Muscle of back (tissue), 13 donors: ENCODE measurements at places on chromosomes 4 and X.

- DNase-seq = no peak
Measured at GRCh38 chrX:37796805-37797204, 16.9 kb downstream of the CYBB start.

- no peak for DNase-seq
Measured at GRCh38 chrX:630612-631496, at the start of gene SHOX. TSS of gene SHOX (plus strand) at chrX:630791. CDS start at chrX:630898, 107 bp downstream.

DNA sequence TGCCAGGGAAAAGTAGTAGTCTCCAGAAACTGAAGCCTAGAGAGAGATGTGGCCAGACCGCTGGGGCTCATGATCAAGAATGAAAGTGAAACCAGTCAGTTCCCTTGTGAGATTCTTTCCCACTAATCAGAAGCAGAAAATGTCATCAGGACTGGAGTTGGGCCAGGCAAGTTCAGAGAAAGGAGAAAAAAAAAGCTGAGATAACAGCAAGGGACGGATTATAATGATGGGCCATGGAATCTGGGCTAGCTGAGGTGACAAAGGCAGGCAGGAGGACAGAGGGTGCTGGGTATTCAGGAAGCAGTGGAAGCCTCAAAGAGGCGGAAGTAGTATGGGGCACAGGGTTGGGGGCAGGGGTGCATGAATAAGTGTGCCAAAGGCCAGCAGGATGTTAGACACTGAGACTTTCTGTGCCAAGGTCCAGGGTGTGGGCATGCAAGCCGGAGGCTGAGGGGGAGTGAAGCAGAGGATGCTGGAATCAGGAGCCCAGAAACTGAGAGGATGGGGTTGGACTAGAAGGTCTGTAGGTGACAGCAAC lies 2.5 kb downstream of the CXorf38 start:
- DNase-seq = peak; percentile 54

DNA sequence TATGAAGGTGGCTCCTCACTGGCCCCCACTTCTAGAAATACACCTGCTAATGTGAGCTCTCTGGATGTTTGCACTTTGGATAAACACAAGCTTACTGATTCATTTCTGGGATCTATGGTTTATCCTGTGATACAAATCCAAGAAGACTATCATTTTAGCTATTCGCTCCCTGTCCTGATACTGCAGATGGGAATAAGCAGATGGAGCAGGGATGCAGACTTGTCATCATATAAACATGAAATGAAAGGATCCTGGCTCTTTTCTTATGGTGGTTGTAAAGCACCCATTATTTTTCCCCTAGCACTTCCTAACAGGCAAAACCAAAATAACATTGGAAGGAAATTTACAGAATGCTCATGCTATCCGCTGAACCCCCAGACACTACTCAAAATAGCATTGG lies 162.9 kb upstream of the NOCT start:
- DNase-seq = no peak

DNA sequence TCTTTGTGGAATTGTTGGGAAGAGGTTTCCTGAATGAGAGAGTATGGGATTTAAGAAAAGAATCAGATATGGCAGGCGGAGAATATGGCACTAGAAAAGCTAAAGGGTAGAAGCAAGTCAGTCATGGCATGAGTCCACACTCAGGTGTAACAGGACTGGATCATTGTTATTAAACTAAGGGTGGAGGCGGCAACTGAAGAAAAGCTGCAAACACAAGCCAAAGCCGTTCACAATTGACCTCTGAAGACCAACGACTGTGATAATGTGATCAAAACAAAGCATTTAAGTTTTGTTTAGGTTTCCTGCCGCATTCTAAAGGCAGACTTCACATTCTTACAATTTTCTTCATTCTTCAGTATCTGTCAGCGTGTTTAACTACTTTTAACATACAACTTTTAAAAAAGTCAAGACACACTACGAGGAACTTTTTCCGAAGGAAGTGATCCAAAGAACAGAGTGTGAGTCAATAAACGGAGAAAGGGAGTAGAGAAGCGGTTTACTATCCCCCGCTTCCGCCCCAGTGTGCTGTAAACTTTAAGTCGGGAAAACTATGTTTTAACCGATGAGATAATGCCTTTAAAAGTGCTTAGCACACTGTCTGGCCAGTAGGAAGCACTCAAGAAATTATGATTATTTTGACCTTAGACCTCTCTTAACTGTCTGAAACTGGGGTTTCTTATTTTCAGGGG lies 909 bp upstream of the SLAIN2 start:
- DNase-seq = no peak

DNA sequence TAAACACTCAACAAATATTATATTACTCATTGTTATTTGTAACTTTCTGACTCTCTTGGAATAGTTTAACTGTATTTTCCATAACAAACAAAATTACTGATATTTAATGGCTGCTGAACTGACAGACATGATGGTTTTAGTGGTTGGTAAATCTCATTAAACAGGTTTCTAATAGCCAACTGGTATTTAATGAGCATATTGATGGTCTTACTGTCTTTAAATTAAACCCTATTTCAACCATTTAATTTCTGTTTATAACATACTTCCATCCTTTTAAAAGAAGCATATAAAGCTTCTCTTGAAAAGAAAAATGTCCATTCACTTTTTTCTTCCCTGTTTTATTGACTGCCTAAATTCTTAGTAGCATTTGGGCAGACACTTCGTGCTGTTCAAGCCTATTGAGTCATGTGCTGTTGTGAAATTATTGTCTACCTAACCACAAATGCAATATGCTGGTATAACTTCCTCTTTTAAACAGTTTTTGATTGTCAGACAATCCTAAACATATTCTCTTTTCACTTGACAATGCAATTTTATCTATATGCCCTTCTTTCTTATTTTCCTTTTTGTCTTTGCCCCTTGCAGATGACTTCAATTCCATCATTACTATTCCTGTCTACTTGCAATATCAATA lies 163.9 kb upstream of the SLC7A11 start:
- no peak for DNase-seq

DNA sequence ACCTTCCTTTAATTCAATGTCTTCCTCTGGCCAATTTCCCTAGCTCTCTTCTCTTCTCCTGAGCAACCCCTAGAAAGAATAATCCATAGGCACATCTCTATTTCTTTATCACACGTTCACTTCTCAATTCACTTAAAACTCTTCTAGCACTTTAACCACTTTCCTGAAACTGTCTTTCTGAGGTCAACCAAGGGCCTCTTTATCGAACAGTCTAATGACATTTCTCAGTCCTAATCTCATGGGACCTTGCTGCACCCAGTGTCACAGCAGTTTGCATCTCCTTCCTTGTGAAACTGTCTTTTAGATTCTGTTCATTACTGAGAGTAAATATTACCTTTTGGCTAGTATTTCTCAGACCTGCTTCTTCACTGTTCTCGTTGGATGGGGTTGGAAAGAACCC lies 285.3 kb upstream of the RASGEF1B start:
- DNase-seq = no peak

DNA sequence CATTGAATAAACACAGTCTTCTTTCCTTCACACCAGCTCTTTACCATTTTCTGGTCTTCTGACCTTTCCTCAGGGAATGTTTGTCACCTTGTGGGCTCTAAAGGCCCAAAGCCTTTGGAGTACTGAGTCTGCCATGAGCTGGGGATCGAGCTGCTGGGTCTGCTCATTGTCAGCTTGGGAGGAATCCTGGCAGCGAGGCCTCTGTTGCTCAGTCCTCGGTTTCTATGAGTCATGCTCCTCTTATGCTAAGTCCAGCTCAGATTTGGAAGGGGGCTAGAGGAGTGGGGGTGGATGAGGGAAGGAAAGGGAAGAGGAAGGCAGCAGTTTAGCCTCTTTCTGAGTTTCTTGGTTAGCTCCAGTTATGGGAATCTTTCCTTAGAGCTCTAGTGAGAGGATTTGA lies 31.1 kb downstream of the NHSL2 start:
- DNase-seq = peak; percentile 81

- peak; percentile 18 for DNase-seq
Measured at GRCh38 chr4:122960611-122961000, 38.2 kb upstream of the NUDT6 start.

GRCh38 chrX:29318012-29318411 lies 730.8 kb downstream of the IL1RAPL1 start:
- peak; percentile 45 for DNase-seq

GRCh38 chrX:120125444-120125843 lies 9.7 kb upstream of the RHOXF1 start:
- DNase-seq = no peak

GRCh38 chr4:46442963-46443362 lies 53.0 kb upstream of the GABRA2 start:
- no peak for DNase-seq

DNA sequence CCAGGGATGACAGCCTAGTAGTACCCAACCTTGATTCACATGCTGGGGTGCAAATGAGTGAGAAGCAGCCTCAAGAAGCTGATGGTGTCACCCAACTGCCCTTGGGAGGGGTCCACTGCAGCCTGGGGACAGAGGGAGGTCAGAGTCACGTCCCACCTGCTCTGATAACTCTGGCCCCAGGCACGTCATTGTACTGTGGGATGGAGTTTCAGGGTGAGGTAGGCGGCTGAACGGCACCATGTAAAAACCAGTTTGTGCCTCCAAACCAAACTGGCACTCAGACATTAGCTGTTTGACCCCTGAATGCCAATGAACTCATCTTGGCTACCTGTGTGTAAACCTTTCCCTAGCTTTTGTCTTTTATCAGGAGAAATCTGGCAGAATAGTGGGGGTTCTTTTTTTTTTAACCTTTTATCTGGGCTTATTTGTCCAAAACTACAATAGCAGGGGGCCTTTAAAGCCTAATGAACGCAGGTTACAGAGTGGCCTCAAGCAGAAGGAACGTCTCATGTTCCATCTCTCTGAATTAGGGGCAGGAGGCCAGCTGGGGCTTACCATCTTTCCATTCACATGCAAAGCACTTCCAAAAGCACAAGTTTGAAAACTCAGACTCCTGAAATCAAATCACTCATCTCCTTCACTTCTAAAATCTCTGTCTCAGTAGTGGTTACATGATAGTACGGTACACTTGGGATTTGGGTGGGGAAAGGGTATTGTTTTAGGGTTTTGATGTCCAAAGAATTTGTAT lies 89.4 kb downstream of the IRF2 start:
- DNase-seq = no peak

DNA sequence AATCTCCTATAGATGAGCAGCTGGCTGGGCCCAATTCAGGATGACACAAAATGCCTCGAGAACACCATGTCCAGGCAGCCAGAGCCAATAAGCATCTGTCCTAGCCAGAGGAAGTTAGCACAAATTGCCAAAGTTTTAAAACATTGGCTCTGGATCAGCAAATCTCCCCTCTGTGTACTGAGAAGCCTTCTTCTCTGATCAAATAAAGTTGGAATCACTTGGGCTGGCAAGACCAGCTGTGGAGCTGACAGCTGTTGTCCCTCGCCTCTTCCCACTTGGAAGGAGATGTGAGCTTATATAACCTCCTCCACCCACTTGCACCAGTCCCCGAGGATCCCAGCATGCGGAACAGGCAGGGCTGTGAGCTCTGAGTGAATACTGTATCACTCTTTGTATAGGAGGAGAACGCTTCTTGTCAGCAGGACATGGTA lies 183.9 kb downstream of the OPHN1 start:
- peak; percentile 49 for DNase-seq

- DNase-seq = peak; percentile 31
Measured at GRCh38 chr4:78953769-78954666, 14.8 kb upstream of the PAQR3 start.

DNA sequence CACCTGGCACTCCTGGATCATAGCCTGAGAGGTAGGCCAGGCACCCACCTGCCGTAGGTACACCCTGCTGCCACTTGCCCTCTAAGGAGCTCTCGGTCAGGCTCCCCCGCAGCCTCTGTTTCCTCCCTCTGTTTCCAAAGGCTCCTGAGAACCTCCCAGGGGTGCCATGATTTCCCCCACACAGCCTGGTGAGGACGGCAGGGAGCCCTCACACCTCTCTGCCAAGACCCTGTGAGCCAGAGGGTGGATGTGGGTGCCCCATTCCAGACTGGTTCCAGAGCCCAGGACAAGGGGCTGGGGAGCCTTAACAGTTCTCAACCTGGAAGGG lies 1.6 kb upstream of the ABLIM2 start:
- DNase-seq = no peak

GRCh38 chr4:151432654-151433053 lies 23.7 kb downstream of the FHIP1A start:
- DNase-seq = no peak

DNA sequence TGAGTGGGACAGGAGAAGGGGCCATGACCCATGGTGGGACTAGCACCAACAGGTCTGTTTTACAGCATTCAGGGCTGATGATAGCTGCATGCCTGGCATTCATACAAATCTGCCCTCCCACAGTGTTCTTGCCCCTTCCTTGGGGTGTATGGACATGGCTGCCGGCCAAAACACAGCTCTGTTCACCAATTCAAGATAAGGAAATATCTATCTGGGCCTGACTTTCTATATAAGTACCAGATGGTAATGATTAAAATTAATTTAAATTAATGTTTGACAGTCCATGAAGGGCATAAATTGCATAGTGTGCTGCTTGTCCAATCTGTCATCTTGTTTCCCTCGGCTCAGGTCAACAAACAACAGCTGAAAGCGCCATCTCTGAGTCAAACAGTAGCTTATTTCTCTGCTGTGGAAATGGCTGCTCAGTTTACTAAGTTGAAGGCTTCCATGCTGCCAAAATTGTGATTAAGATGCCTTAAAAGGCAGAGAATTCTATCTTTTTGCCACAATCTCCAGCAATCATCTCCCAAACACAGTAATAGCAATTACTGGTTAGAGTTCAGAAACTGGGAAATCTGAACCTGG lies 67.0 kb upstream of the TSPAN7 start:
- DNase-seq = no peak

- DNase-seq = peak; percentile 69
Measured at GRCh38 chr4:11155208-11155867, 273.4 kb downstream of the HS3ST1 start.

DNA sequence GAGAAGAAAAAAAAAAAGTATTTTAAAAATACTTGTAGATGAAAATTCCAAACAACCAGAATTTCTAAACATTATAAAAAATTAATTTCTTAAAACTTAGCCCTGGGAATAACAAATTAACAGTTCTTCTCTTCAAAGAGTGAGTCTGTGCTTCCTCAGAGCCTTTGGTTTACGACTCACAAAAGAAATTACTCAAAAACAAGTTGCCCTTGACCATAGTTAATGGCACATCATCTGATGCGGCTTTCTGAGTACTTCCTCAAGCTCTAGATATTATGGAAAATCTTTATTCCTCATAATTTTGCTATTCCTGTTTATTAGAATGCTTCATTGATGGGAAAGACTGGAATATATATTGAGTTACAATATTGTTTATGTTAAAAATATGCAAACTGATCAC lies 23.7 kb downstream of the TAPT1 start:
- no peak for DNase-seq

DNA sequence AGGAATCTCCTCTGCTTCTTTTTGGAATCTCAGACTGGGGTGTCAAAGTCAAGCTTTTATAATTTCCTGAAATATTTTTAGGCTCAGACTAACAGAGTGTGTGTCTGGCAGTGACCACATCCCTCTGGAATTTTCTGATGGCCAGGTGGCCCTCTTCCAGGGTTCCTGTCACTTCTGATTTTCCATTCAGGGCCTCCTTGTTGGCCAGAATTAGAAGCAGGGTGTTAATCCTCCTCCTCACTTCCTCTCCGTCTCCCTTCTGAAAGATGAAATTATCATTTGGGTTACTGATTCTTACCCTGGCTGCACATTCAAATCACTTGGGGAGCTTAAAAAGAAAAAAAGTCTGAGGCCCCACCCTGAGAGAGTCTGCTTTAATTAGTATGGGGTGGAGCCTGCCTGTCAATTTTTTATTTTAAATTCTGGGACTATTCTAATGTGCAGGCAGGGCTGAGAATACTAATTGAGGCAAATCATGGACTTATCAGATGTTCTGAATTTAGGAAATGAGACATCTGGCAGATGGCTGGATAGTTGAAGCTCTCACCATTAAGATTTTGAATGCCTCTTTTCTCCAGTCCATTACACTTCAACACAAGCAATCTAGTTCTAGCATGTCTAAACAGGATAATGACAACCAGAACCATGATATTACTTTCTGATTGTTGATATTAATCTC lies 43.2 kb downstream of the HAND2 start:
- DNase-seq = no peak
